ENCODE measurements at places on chromosomes 7 and 10.

- no peak for DNase-seq
Measured at GRCh38 chr10:73597346-73597745, 6.2 kb upstream of the USP54 start.

GRCh38 chr7:55425141-55425752 lies 60.1 kb downstream of the LANCL2 start:
- no peak for DNase-seq

GRCh38 chr7:131654668-131655326 lies 98.4 kb upstream of the PODXL start:
- peak; percentile 74 for DNase-seq

- DNase-seq: no peak
Measured at GRCh38 chr7:47670729-47671128, 88.8 kb upstream of the TNS3 start.
